Nucleus accumbens (tissue), 56 donors: ENCODE measurements at places on chromosomes 6 and 20.

DNA sequence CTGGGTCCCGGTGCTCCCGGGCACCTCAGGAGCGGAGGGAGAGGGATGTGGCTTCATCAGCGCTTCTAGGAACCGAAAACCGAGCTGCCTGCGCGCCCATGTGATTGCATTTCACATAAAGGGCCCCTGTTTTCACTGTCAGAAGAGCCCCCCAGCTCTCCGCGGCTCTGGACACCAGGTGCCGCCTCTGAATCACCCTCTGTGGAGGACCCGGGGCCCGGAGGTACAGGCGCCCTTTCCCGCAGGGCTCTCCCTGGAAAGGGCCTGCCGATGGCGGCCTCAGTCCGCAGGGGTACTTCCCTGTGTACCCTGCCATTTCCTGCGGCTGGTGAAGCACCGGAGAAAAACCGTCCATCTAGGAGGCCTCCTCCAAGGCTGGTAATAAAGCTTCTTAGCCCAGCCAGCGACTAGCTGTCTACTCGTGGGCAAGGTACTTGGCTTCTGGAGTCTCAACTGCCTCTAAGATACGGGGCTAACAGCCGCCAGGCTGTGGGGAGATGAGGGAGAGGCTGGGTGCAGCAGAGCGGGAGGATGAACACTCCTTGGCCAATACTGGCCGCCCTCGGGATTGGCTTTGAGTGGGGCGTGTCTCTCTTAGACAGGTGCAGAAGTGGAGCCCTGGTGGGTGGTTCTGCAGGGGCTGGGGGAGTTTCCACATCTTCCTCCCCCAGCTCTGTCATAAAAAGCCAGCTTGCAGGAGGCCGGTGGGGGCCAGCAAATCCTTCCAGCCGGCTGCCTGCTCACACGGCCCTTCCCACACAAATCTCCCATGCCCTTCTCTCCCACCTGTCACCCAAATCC is 1.6 kb downstream of the PPP1R16B start:
- DNase-seq: peak; percentile 50

GRCh38 chr6:52497652-52498408 is 77.7 kb downstream of the EFHC1 start:
- DNase-seq: no peak

GRCh38 chr6:108831104-108831503 is 17.1 kb upstream of the ARMC2 start:
- DNase-seq: peak; percentile 19

GRCh38 chr6:14738933-14739332 is 506.9 kb upstream of the JARID2 start:
- no peak for DNase-seq

- no peak for DNase-seq
Observed at GRCh38 chr6:112155886-112156285, 68.5 kb downstream of the FAM229B start.

GRCh38 chr20:37584238-37584807 is 56.6 kb upstream of the BLCAP start:
- no peak for DNase-seq
